ENCODE measurements at places on chromosomes 3 and 15.

- DNase-seq = no peak
Measured at GRCh38 chr3:95476534-95476933, 1337.9 kb upstream of the EPHA6 start.

DNA sequence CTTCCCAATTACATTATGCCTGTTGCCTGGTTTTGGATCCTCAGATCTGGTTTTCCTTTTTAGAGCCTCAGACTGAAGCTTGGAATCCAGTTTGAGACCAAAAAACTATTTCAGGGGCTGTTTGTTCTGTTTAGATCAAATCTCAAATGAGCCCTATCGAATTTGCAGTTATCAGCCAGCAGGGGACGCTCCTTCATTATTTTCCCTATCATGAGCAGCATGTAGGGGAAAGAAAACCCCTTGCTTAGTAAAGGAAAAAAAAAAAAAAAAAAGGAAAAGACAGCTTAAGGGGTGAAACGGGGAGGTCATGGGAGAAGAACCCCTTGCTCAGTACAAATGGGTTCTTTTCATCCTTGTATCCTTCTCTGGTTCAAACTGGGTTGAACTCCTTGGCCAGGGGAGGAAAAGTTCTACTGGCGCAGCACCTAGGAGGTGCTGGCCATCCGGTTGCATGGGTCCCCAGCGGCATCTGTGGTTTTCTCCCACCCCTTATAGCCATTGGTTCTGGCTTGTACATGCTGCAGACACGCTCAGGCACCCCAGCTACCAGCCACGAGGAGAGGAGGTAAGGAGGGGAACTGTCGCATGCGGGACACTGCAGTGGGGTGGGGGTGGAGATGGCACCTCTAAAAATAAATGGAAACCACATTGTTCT is 1375.1 kb upstream of the ALCAM start:
- DNase-seq = no peak

GRCh38 chr3:26681632-26682031 is 59.1 kb downstream of the LRRC3B start:
- no peak for DNase-seq

DNA sequence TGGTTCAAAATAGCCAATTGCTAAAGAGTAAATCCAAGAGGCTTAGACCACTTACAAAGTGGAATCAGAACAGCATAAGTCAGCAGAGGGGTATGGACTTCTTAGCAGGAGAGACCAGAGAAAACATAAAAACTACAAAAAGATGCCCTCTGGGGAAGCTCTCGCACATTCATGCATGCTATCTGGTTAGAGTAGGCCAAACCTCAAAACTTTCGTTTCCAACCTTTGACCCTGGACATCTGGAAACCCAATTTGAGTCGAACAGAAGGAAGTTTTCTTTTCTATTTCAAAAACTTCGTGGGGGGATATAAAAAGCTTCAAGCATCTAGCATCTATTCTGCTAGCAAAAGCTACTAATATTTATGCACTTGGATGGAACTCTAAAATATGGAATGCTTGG is 523.9 kb upstream of the AGTR1 start:
- no peak for DNase-seq

DNA sequence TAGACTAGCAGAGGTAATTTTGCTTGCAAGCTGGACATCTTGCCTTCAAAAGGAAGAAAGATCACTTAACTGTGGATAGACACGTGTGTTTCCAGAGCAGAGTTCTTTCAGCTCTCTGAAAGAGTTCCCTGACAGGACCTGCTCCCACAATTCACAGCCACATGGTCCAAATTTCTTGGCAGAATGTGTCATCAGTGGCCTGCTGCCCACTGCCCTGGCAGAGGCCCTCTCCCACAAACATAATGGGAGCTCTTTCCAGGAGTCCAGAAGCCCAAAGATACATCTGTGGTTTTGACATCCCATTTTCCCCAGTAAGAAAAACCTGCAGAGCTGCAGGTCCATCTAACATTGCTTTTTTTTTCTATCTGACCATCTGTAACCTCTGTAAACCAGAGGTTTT is 48.3 kb downstream of the SERPINI1 start:
- DNase-seq = no peak

DNA sequence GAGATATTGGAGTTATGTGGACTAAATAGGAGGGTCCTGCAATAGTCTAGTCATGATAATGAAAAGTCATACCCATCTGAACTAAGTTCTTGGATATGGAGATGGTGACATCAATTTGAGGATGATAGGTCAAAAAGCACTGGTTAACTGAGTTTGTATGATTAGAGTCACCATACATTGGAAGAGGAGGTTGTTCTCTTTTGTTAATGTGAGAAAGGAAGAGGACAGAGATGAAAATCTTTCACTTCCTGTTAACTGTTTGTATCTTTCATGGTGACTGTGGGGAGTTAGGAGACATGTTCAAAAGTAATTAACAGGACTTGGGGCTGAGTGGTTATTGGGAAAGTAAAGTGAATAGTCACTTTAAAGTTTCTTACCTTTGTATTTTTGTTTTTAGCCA is 11.1 kb downstream of the TMEM62 start:
- no peak for DNase-seq

- no peak for DNase-seq
Measured at GRCh38 chr15:81326466-81327212, 2.7 kb upstream of the STARD5 start.

DNA sequence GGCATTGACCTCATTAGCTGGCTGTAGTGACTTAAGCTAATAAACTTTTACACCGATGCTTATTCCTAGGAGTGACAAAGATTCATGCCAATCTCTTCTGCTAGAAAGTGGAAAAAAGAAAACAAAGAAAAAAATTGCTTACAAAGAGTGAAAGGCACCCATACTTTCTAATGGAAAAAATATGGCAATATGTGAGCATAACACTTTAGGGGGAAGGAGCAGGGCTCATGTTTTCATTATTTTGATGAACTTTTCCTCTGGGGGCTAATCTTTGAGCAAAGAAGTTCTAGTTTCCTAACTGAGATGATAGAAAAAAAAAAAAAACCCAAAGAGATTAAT is 94.8 kb upstream of the THRB start:
- DNase-seq = no peak

GRCh38 chr3:25313286-25313685 is 114.8 kb upstream of the RARB start:
- no peak for DNase-seq

DNA sequence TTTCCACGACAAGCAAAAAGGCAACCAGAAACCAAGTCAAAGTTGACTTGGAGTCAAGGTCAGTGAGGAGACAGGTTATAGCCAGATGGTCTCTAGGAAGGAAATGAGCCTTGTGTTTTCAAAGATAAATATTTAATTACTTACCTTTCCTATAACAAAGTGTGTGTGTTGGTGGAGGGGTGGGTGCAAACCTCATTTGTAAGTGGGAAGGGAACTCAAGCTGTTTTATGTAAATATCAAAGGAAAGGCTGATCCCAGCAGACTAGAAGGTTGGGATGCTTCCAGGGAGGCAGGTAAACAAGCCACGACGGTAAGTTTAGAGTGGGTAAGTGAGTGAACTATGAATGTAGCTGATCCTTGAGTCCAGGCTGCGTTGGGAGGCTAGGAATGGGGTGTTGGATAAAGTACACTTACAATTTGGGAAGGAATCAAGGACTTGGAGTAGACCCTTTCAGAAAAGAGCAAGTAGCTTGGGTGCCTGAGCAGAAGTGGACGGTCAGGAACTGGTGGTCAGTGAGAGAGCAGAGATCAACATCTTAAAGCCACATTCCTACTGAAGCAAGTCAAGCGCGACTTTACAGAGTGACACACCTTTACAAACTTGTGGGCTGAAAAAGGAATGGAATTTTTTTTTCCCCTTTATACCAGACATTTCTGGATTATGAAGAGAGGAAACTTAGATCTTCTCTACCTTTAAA is 82.0 kb upstream of the TBL1XR1 start:
- no peak for DNase-seq

- DNase-seq = no peak
Measured at GRCh38 chr3:143475981-143476380, 356.4 kb downstream of the CHST2 start.

- no peak for DNase-seq
Measured at GRCh38 chr3:42652611-42653302, 740 bp upstream of the ZBTB47 start.

GRCh38 chr3:122956693-122957455 is 70.7 kb downstream of the SEMA5B start:
- no peak for DNase-seq

DNA sequence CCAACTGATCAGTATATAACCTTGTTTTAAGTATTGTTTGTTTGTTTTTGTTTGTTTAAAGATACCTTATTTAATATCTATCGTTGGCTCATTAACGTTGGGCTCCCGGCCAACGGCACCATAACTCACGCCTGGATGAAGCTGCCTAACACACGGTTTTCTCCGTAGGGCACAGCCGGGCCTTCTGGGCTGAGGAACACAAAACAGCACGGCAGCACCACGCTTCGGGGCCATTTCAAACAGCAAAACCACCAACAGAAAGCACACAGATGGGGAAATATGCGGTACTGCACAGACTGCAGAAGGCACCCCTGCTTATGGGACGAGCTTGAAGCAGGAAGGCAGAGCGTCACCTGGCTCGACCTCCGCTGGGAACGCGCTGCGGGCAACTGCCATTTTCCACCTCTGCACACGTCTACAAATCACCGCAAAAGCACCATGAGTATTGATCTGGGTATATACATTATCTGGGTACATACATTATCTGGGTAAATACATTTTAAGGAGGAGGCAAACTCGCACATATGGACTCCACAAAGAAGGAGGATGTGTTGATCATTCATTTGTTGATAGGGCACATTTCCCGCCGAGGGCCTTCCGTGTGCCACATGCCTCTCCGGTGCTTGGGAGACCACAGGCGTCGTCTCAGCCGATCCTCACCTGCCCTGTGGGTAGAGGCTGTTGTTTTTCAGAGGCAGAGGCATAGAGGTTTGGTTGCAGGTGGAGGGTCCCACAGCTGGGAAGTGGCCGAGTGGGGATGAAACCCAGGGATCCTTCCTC is 123.7 kb upstream of the ATP2B2 start:
- no peak for DNase-seq

GRCh38 chr15:68821841-68822381 is 1.2 kb upstream of the ANP32A start:
- no peak for DNase-seq

- DNase-seq = no peak
Measured at GRCh38 chr3:45988362-45988761, 7.3 kb downstream of the FYCO1 start.

DNA sequence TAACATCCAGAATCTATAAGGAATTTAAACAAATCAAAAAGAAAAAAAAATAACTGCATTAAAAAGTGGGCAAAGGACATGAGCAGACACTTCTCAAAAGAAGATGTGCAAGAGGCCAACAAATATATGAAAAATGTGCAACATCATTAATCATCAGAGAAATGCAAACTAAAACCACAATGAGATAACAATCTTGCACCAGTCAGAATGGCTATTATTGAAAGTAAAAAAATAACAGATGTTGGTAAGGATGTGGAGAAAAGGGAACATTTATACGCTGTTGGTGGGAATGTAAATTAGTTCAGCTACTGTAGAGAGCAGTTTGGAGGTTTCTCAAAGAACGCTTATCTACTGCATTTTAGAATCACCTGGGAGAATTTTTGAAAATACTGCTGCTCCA is 186.1 kb downstream of the OTOL1 start:
- no peak for DNase-seq

GRCh38 chr3:99396651-99397275 is 241.6 kb upstream of the COL8A1 start:
- no peak for DNase-seq

DNA sequence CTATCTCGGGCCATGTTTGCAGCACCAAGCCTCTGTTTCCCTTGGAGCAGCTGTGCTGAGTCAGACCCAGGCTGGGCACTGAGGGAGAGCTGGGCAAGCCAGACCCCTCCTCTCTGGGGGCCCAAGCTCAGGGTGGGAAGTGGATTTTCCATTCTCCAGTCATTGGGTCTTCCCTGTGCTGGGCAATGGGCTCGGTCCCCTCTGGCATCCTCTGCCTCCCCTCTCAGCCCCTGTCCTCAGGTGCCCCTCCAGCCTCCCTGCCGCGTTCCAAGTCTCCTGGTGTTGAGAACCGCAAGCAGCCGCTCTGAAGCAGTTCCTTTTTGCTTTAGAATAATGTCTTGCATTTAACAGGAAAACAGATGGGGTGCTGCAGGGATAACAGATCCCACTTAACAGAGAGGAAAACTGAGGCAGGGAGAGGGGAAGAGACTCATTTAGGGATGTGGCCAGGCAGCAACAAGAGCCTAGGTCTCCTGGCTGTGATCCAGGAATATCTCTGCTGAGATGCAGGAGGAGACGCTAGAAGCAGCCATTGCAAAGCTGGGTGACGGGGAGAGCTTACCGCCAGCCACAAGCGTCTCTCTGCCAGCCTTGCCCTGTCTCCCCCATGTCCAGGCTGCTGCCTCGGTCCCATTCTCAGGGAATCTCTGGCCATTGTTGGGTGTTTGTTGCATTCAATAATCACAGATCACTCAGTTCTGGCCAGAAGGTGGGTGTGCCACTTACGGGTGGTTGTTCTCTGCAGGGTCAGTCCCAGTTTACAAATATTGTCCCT is 1.2 kb downstream of the RHO start:
- DNase-seq = no peak

GRCh38 chr3:139797724-139798343 is 120.1 kb upstream of the NMNAT3 start:
- no peak for DNase-seq

GRCh38 chr3:14487821-14488220 is 52.3 kb downstream of the GRIP2 start:
- DNase-seq = no peak

- DNase-seq = no peak
Measured at GRCh38 chr3:107727102-107727501, 204.3 kb downstream of the BBX start.

DNA sequence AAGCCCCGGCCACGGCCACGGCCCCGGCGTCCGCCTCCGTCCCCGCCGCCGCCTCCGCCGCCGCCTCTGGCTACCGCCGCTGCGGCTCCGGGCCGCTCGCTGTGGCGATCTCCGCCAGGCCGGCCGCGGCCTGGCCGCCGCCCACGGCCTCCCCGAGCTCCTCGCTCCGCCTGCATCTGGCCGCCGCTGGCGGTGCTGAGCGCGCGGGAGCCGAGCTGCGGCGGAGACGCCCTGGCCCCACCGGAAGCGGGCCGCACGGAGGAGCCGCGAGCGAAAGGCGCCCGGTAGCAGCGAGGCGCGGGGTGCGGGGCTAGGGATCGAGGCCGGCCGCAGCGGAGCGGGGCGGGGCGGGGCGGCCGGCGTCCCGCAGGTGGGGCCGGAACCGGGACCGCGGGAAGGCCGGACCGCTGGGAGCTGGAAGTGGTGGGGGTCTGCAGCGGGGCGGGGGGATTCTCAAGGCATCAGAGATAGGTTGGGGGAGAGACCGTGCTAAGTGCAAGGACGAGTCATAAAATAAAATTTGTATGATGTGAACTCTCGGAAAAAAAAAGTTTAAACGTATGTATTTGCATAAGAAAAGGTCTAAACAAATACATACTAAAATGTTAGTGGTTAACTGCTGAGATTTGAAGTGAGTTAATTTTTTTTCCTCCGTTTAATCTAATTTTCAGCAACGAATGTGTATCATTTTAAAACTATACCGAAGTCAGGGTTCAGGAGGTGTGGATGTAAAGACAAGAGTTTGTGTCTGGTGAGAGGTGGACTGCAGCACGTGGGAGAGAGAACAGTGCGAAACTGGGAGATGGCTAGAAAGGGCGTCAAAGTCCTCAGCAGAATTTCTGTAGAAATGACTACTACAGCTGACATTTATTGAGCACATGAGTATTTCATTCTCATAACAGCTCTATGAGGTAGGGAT is at the start of gene AVEN:
AVEN (minus strand) TSS at position 334 of the 919 bp plus-strand sequence; CDS start at position 176, 158 bp downstream.
- no peak for DNase-seq
